ENCODE measurements at places on chromosomes 5 and 9. TPM values are rescaled to one million over a fixed set of nuclear protein-coding genes. Genes with fewer than 3 reads are reported as not detected.
A peak's percentile ranks its signal among the peaks of the same experiment; 100 is the strongest.

DNA sequence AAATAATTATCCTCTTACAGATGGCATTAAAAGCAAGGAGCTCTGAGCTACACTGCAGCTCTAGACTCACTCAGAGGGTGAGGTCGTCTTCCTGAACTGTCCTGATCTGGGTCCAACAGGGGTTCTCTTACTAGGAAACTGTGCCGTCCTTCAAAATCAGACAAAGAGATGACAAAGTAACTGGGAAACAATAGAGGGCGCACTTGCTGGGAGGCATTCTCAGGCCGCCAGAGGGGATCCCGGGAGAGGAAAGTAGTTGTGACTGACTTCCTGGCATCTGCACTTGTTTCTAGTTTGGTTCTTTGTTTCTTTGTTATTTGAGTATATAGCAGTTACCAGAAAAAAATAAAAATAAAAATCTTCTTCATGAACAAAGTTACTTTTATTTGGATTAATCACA is 142.9 kb upstream of the MSX2 start:
- peak; percentile 49 for DNase-seq

GRCh38 chr5:1659100-1659981 is 135.6 kb upstream of the LPCAT1 start:
- no peak for DNase-seq

GRCh38 chr9:119273984-119274665 is 95.1 kb downstream of the BRINP1 start:
- peak; percentile 60 for DNase-seq

DNA sequence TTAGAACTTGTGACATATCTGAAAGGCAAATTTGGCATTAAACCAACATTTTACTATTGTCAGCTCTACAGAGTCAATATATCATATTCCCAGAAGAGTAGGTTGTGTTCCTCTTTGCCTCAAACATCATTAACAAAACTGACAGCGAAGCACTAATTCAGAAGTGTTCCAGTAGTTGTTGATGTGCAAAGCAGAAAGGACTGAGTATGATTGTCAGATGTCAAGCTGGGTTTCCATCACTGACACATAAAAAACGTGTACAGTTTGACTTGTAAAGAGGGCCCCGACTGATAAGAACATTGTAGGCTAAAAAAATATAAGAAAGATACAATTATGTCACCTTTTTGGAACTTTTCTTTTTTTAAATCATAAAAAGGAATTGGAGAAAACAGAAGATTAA is 101.5 kb upstream of the ZNF608 start:
- DNase-seq: no peak

- no peak for DNase-seq
These were observed 48.2 kb downstream of the TGFBI start for GRCh38 chr5:136076881-136077445.

The PRLR gene
- polyA plus RNA-seq: 0.80 TPM

DNA sequence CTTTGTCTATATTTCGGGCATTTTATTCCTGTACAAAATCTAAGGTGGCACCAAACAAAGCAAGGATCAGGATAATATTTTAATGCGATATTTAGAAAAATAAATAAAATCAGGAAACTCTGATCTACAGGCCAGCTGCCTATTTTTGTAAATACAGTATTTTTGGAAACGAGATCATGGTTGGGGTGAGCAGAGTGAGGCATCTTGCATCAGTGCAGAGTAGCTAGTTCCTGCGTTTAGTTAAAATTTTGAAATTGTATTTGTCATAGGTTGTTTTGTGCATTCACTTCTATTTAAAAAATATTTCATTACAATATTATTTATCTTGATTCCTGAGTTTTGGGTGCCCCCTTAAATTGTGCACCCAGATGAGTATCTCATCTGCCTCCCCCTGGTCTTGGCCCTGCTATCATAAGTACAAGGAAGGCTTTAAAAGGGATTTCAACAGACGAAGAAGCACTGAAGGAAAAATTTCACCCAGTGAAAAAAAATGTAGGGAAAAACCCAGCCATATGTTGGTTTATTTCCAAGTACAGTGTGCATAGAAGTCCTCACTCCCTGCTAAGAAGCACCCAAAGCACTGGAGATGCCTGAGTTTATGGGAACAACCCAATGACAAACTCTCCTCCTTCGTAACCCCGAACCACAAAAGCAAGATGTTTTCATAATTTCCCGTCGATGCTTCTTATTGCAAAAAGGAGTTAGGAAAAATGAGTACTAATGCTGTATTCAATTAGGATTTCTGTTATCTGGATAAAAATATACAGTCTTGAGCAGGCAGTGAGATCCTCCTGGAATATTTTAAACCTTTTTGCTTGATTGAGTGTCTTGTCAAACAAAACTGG is 304.7 kb upstream of the CLINT1 start:
- no peak for DNase-seq

- DNase-seq: no peak
These were observed 177.6 kb downstream of the DIRAS2 start for GRCh38 chr9:90464978-90465377.

DNA sequence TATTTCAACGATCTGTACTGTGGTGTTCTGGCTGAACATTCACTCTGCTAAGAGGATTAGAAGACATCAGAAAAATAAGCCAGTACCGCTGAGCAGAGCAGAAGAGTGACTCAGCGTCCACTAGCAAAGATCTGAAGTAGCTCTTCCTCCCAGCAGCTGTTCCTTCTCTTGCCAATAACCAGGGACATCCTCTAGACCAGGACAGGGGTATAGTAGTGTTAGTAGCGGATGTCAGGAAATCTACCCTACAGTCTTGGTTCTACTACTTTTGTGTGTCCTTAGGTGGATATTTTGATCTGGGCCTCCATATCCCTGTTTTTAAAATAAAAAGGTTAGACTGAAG is 103.6 kb downstream of the TSSK1B start:
- peak; percentile 81 for DNase-seq

The RALGDS gene
- 8.5 TPM for polyA plus RNA-seq

DNA sequence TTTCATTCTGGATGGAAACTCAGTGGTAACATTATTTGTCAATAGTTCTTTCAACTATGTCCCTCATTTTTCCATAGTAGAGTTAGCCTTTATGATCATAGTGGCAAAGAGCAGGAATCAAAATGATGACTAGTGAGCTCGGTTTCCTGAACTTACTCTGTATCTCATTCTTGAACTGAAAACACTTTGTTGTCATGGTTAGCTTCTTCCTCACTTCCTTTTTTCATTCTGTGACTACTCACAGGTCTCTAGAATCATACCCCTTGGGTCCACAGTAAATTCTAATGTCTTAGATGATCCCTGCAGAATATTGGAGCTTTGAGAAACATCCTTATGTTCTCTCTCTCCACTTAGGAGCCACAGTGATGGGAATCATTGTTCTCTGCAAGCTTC is 29.4 kb upstream of the RECK start:
- no peak for DNase-seq
